ENCODE measurements at places on chromosomes 11 and 22. TPM values are rescaled to one million over a fixed set of nuclear protein-coding genes. Genes with fewer than 3 reads are reported as not detected.

The ANGPTL5 gene
- 1.9 TPM for total RNA-seq

The CYP2D6 gene
- 0.79 TPM for total RNA-seq

The IGSF22 gene
- total RNA-seq, result 1.3 TPM

The SPDYC gene
- not detected for total RNA-seq

The ST14 gene
- total RNA-seq, result 0.99 TPM

- peaks cover 5% of the 10 kb centered on the region for H3K27me3 ChIP-seq
- peaks cover 40% of the 10 kb centered on the region for H3K4me1 ChIP-seq
- H3K27ac ChIP-seq, result peak overlapping the region; percentile 80
- no peak overlapping the region for H3K4me3 ChIP-seq
- no peaks in the 10 kb centered on the region for H3K36me3 ChIP-seq
Measured at GRCh38 chr11:33692013-33692504, 8.6 kb downstream of the C11orf91 start.

DNA sequence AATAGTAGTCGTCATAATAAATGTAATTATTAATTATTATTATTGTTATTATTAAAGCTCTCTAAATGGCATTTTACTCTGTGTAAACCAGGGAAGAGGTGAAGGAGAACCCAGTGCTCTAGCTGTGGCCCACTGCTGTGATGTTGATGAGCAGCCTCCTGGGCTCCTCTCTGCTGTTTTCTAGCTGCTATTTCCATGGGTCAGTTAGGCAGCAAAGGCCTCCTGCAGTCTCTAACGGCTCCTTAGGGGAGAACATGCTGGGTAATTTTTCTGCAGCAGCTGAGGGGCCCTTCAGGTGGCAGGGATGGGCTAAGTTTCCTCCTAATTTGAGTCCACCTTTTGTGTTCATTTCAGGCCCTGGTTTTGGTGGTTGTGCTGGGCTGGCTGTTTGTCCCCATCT is 24.6 kb downstream of the SLC5A1 start:
- no peaks in the 10 kb centered on the region for H3K36me3 ChIP-seq
- no peak overlapping the region for H3K27ac ChIP-seq
- no peak for DNase-seq
- H3K27me3 ChIP-seq, result no peaks in the 10 kb centered on the region
- no peak overlapping the region for H3K4me3 ChIP-seq

DNA sequence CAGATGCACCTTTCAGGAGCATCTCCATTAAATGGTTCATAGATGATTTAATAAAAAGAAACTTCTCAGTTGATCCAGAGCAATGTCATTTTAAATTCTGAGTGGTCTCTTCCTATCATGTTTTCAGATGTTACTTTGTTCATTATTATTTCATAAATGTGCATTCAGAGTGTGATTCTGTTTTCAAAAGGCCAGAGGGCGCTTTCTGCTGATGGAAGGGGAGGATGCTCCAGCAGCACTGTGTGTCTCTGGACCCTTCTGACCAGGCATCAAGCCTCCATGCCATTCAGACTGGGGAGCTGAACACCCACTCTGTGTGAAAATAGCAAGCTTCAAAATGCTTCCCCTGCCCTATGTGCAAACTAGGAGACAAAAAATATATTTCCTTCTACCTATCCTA is 23.9 kb upstream of the CRTAM start:
- H3K4me1 ChIP-seq, result no peaks in the 10 kb centered on the region
- no peaks in the 10 kb centered on the region for H3K27me3 ChIP-seq
- H3K4me3 ChIP-seq, result no peak overlapping the region
- H3K36me3 ChIP-seq, result no peaks in the 10 kb centered on the region
- DNase-seq, result no peak

GRCh38 chr11:92324890-92325289 is 100.3 kb downstream of the FAT3 start:
- no peak for DNase-seq
- H3K27ac ChIP-seq, result no peak overlapping the region
- no peaks in the 10 kb centered on the region for H3K4me1 ChIP-seq
- H3K27me3 ChIP-seq, result no peaks in the 10 kb centered on the region
- no peaks in the 10 kb centered on the region for H3K36me3 ChIP-seq

GRCh38 chr11:4983841-4984240 is 10.8 kb upstream of the OR51L1 start:
- no peak overlapping the region for H3K27ac ChIP-seq
- no peak overlapping the region for H3K4me3 ChIP-seq
- H3K27me3 ChIP-seq, result no peaks in the 10 kb centered on the region
- no peaks in the 10 kb centered on the region for H3K36me3 ChIP-seq
- no peak for DNase-seq
- H3K4me1 ChIP-seq, result no peaks in the 10 kb centered on the region

DNA sequence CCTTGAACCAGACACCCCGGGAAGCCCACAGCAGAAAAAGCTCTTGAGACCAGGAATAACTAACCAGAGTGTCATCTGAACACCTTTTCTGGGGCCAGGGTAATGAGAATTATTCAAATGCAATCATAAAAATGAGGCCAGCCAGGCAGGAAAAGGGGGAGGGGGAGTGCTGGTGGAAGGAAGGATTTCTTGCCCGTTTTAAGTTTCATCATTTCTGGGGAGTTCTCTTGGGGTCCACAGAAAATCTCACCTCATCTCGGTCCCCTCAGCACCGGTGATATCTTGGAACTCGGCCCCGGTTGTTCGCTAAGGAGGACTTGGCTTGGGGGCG is 495 bp upstream of the PKNOX2 start:
- peak overlapping the region; percentile 62 for H3K27ac ChIP-seq
- H3K27me3 ChIP-seq, result peaks cover 4% of the 10 kb centered on the region
- H3K4me3 ChIP-seq, result peak overlapping the region; percentile 7
- H3K36me3 ChIP-seq, result no peaks in the 10 kb centered on the region

DNA sequence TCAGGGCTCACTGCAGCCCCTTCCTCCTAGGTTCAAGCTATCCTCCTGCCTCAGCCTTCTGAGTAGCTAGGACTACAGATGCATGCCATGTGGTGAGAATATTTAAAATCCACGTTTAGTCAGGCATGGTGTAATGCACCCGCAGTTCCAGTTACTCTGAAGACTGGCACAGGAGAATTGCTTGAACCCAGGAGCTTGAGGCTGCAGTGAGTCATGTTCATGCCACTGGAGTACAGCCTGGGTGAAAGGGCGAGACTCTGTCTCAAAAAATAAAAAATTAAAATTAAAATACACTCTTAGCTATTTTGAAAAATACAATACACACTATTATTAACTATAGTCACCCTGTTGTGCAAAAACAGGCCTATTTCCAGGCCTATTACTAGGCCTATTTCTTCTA is 38.4 kb downstream of the NOX4 start:
- H3K27ac ChIP-seq, result no peak overlapping the region
- no peak overlapping the region for H3K4me3 ChIP-seq
- H3K36me3 ChIP-seq, result no peaks in the 10 kb centered on the region
- no peak for DNase-seq

GRCh38 chr22:24994070-24994763 is 41.7 kb downstream of the KIAA1671 start:
- H3K27me3 ChIP-seq, result no peaks in the 10 kb centered on the region
- H3K27ac ChIP-seq, result no peak overlapping the region
- DNase-seq, result no peak
- H3K36me3 ChIP-seq, result peaks cover 3% of the 10 kb centered on the region
- H3K4me1 ChIP-seq, result peaks cover 27% of the 10 kb centered on the region

GRCh38 chr22:35959121-35959800 is 69.4 kb downstream of the RBFOX2 start:
- no peaks in the 10 kb centered on the region for H3K36me3 ChIP-seq
- H3K4me3 ChIP-seq, result no peak overlapping the region
- no peaks in the 10 kb centered on the region for H3K4me1 ChIP-seq
- H3K27me3 ChIP-seq, result no peaks in the 10 kb centered on the region
- no peak for DNase-seq
- H3K27ac ChIP-seq, result no peak overlapping the region

GRCh38 chr11:1876361-1877063 is 15.2 kb downstream of the PRR33 start:
- peaks cover 33% of the 10 kb centered on the region for H3K4me1 ChIP-seq
- H3K36me3 ChIP-seq, result no peaks in the 10 kb centered on the region
- H3K27ac ChIP-seq, result peak overlapping the region; percentile 72
- no peak overlapping the region for H3K4me3 ChIP-seq

- no peak overlapping the region for H3K27ac ChIP-seq
- H3K4me3 ChIP-seq, result no peak overlapping the region
- no peaks in the 10 kb centered on the region for H3K27me3 ChIP-seq
- DNase-seq, result no peak
Measured at GRCh38 chr11:122004446-122004845, 111.6 kb downstream of the BLID start.

DNA sequence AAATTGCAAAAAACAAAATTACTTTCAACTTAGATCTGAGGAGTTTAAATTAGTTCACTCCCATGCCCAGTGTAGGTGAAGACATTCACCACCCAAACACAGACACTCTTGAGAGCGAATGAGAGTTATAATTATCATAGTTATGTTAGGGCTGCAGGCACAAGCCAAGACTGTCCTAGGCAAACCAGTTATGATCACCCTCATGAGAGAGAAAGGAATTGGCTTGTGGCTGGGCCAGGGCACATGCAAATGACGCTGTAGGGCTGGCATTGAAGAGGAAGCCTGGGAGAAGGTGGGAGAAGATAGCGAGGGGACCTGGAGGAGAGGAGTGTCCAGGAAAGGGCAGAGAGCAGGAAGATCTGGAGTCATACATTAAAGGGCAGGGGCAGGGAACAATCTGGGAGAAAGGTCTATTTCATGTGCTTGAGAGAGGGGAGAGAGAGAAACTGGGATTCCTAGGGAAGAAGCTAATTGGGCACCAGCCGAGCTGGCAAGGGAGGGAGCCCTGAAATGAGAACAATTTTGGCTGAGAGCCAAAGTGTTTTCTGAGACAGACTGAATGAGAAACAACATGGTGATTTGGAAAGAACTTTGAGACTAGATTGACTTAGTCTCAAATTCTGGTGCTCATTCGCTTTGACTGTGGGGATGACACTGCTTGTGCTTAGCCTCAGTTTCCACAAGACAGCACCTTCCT is 279.9 kb downstream of the KIRREL3 start:
- no peak overlapping the region for H3K27ac ChIP-seq
- no peak overlapping the region for H3K4me3 ChIP-seq
- DNase-seq, result no peak

GRCh38 chr22:36415415-36416168 is 27.8 kb upstream of the MYH9 start:
- no peak overlapping the region for H3K27ac ChIP-seq
- H3K36me3 ChIP-seq, result no peaks in the 10 kb centered on the region
- DNase-seq, result no peak
- H3K4me3 ChIP-seq, result no peak overlapping the region
- no peaks in the 10 kb centered on the region for H3K27me3 ChIP-seq
